ENCODE measurements at places on chromosomes 6 and 20. TPM values are rescaled to one million over a fixed set of nuclear protein-coding genes. Genes with fewer than 3 reads are reported as not detected.

DNA sequence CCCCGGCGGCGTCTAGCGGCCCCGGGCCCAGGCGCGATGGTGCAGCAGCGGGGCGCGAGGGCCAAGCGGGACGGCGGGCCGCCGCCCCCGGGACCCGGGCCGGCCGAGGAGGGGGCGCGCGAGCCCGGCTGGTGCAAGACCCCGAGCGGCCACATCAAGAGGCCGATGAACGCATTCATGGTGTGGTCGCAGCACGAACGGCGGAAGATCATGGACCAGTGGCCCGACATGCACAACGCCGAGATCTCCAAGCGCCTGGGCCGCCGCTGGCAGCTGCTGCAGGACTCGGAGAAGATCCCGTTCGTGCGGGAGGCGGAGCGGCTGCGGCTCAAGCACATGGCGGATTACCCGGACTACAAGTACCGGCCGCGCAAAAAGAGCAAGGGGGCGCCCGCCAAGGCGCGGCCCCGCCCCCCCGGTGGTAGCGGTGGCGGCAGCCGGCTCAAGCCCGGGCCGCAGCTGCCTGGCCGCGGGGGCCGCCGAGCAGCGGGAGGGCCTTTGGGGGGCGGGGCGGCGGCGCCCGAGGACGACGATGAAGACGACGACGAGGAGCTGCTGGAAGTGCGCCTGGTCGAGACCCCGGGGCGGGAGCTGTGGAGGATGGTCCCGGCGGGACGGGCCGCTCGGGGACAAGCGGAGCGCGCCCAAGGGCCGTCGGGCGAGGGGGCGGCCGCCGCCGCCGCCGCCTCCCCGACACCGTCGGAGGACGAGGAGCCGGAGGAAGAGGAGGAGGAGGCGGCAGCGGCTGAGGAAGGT is 715 bp downstream of the SOX12 start:
- no peak for DNase-seq

Gene FAM83B
- 16.9 TPM for total RNA-seq

- no peak for DNase-seq
Observed at GRCh38 chr6:118252474-118252873, 295.6 kb upstream of the PLN start.

DNA sequence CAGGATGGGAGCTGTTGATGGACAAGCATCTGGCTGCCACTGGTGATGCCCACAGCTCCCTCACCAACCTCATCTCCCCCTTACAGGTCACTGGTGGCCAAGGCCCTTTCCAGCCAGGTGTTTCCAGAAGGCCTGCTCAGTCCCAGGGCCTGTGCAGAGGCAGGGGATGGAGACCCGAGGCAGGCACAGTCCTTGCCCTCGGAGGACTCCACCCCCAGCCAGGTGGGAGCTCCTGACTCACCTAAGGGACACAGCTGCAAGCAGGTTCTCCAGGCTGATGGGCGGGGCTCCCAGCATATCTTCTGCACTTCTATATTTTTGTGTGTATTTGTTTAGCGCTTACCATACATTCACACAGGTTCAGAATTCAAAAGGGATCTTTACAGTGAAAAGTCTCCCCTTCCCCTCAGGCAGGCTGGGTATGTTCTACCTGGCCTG is 17.4 kb downstream of the PRPH2 start:
- DNase-seq, result no peak

Data from HCT116 (cell line).